ENCODE measurements at places on chromosomes 11 and 22.

DNA sequence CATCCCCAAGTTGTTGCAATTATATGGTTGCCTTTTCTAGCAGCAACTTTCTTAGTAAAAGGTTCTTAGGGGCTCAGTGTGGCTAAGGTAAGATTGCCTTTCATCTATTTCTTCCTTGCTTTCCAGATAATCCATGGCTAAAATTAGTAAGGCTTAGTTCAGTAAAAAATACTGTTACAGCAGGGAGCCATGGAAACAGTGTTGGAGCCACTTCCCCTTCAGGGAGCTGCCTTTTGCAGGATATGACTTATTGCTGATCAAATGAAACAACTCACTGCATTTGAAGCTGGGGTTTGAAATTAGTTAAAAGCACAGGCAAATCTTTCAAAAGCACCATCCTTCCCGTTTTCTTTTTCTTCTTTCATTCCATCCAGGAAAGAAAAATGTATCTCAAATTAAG, 184.3 kb downstream of the C11orf87 start:
- DNase-seq = no peak

DNA sequence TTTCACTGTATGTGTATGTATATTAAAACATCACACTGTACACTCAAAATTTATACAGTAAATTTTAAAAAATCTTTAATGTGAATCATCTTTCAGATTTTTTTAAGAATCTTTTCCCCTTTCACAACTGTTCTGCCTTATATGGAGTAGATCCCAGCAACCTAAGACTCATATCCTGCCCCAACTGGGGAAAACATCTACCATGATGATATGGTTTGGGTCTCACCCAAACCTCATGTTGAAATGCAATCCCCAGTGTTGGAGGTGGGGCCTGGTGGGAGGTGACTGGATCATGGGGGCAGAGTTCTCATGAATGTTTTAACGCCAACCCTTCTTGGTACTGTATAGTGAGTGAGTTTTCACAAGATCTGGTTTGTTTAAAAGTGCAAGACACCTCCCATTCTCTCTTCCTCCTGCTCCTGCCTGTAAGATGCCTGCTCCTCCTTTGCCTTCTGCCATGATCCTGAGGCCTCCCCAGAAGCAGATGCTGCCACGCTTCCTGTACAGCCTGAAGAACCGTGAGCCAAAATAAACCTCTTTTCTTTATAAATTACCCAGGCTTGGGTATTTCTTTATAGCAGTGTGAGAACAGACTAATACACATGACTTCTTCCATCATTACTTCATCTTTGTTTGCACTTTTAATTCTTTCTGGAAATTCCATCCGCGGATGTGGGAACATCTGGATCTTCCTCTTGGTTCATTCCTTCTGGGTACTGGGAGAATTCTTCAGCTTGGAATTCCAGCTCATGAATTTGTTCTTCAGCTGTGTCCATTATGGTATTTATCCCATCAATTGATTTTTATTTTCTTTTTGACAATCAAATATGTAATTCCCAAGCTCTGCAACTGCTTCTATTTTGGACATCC, 36.9 kb downstream of the LINC01488 start:
- DNase-seq = no peak

GRCh38 chr11:86930957-86931547, 24.1 kb downstream of the FZD4 start:
- DNase-seq = no peak

GRCh38 chr22:33465554-33465953, 407.4 kb upstream of the SYN3 start:
- no peak for DNase-seq

DNA sequence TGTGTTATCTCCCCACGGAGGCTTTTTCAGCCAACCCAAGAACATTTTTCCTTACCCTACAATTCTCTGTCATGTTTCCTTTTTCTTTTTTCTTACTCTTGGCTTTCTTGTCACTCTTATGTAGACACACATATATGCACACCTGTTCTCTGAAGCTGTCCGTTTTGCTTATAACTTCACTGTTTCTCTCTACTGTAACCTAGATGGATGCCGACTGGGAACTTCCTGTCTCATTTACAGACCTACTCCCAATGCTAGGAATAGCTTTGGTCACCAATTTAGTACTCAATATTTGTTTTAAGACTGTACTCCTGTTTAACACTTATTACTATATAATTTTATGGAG, 9.9 kb upstream of the CASP12 start:
- DNase-seq = no peak

DNA sequence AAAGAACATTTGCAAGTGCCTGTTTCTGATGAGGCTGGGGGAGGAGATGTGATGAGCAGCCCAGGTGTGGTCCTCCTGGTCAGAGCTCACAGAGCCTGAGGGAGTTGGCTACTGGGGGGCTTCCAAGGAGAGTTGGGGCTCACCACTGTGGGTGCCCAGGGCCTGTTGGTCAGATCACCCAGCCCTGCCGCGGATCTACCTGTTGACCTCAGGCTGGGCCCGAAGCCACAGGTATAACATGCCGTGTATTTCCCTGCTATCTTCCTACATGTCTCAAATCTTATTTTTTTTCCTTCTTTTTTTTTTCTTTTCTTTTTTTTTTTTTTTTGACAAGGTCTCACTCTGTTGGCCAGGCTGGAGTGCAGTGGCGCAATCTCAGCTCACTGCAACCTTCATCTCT, 199.7 kb upstream of the TBCEL start:
- no peak for DNase-seq

DNA sequence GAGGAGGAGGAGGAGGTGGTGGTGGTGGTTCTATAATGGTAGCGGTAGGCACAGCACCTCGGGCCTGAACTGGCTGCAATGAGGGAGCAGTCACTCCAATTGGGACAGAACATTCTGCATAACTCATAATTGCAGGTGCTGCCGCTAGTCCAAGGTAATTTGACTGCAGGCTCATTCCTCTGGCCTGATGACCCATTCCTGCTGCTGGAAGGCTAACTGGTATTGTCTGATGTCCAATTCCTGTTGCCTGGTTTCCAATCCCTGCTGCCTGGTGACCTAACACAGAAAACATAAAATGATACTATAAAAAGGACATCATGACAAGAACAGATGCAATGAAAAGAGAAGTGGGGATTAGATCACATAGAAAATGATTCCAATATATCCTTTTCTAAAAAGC, 7.9 kb upstream of the AGBL2 start:
- DNase-seq = no peak

- DNase-seq = peak; percentile 3
Measured at GRCh38 chr11:84437071-84437980, 1151.2 kb upstream of the CCDC90B start.

GRCh38 chr11:20669820-20670684, 666 bp downstream of the NELL1 start:
- no peak for DNase-seq

DNA sequence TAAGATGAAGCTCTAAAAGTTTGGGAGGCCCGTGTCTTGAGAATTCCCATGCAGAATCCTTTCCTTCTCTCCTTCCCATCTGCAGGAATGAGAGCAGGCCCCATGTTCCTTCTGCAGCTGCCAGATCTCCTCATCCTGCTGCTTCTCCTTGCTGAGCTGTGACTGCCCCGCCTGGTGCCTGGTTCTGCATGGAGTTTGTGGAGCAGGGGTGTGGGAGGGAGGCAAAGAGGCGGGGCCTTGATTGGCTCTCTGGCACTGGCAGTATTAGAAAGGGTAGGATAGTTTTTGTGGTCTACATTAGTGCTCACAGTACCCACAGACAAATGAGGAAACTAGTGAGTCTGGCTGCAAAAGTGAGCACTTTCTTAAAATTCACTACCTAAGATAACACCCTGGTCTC, 91.1 kb upstream of the CLPB start:
- no peak for DNase-seq

- DNase-seq = no peak
Measured at GRCh38 chr11:10302359-10302743, 2.5 kb upstream of the ADM start.

GRCh38 chr11:15493921-15494620, 379.3 kb downstream of the INSC start:
- no peak for DNase-seq

- no peak for DNase-seq
Measured at GRCh38 chr22:50221410-50222300, 20.8 kb downstream of the SELENOO start.

DNA sequence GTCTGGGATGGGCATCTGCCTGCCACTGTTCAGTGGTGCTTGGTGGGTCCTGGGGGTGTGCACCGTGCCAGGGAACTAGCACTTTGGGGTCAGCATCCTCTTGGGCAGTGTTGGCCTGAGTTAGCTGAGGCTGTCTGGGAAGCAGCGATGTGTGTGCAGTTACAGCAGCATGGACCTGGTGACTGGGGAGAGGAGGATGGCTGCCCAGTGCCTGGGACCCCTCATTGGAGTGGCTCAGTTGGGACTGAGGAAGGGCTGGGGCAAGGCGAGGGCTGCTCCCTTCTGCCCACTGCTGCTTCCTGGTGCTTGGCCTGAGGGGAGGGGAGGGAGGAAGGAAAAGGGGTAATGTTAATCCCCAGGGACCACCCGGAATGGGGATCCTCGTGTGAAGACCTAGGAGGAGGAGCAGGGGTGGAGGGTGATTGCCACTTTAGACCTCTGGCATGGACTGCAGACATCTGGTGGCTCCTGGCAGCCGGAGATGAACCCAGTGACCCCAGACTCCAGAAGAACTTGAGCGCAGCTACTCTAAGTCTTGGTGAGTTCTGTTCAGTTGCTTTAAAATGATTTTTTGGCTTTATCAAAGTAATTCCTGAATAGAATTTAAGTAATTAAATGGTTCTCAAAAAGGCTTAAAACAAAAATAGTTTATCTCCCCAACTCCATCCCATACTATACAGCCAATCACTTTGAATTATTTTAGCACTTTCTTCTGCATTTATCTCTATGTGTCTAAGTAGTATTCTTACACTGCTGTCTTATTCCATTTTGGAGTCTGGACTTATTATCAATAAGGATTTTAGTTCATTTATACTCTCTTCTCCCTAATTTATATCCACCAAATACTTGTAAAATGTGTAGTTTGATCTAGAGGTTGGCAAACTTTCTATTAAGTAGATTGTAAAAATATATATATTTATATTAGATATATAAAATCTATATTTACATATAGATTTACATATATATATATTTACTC, 15.4 kb upstream of the TMEM191C start:
- no peak for DNase-seq

DNA sequence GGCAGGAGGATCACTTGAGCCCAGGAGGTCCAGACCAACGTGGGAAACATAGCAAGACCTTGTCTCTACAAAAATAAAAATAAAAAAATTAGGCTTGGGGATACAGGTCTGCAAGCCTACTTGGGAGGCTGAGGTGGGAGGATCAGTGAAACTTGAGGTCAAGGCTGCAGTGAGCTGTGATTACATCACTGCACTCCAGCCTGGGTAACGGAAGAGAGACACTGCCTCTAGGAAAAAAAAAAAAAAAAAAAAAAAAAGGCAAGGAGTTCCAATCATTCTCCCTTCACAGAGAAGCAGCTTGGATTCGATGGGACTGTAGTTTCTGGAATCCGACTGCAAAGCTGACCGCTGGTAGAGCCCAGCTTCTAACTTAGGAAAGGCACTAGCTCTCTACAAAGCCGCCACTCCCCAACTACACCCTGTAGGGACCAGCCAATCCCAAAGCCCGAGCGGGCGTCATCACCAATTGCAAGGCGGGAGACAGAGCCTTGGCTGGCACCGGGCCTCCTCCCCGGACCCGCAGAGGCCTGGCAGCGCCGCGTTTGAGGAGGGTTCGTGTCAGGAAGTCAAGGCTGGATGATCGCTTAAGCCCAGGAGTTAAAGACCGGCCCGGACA, 716 bp upstream of the DDB2 start:
- peak; percentile 49 for DNase-seq

DNA sequence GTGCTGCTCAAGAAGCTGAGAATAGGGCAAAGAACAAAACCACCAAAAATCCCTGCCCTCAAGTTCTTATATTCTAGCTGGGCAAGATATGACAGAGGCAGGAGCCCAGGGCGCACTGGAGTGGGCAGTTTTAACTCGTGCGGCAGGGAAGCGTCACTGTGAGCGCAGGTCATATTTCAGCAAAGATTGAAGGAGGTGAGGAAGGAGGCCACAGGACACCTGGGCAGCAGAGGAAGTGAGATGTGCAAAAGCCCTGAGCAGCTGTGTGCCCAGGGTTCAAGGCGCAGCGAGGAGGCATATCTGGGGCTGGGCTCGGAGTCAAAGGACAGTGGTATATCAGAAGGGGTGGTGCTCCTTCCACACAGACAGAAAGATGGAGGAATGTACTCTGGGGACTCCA, 13.5 kb downstream of the KCNC1 start:
- no peak for DNase-seq

DNA sequence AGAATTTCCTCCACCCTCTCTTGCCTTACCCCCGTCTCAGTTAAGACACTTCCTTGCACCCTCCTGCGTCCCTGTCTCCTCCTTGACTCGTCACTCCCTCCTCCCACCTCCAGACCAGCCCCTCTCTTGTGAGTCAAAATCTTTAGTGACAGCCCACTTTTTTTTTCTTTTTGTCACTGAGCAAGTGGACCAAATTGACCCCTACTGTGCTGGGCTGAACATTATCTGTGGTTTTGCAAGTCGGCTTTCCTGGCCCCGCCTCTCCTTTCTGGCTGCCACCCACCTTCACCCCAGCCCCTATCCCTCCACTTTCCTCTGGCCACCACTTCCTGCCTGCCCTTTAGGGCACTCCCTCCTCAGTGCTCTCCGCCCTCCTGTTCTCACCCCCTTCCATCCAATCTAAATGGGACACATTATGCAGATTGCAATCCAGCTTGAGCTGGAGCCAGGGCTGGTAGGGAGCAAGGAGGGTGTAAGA, at the start of gene APLNR:
Gene APLNR (minus strand): TSS at position 47 of the 478 bp plus-strand sequence. CDS start 246 bp downstream, outside the sequence.
- no peak for DNase-seq

DNA sequence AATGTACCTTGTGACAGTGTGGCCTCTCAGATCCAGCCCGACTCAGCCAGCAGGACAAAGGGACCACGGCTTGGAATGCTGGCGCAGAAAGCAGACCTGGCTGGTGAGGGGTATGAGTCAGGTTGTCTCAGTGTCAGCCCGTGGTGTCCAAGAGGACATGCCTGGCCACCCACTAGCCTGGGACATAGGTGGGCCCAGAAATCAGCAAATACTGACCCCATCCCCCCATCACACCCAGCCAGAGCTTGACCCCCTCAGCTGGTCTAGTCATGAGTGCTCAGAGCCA, 4.5 kb downstream of the BANF1 start:
- DNase-seq = no peak

DNA sequence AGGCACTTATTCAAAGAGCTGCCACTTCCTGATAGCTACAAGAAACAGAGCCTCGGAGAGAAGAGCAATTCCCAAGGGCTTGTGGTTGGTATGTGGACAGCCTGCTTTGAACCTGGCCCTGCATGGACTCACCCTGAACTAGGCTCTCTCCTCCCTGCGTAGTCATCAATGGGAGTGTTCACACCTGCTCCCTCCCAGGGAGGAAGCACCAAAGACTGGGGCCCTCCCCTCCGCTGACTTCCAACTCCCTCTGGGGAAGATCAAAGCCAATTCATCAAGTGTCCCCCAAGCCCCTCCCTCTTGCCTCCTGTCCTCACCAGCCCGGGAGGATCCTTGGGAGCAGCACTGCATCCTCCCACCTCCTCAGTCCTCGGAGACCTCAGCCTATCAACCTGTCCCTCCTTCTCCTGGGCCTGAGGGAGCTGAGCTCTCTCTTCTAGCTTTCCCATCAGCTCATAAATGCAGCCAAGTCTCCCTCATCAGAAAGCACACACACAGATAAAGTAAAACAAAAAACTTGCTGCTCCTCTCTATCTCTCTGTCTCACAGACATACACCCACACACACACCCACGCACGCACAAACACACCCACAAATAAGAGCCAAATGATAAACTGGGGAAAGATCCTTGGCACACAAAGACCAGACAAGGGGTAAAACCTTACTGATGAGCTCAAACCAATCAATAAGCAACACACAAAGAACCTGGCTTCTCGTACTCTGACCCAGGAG, 3.3 kb downstream of the A4GALT start:
- no peak for DNase-seq

GRCh38 chr11:107699371-107700285, 12.2 kb downstream of the SLN start:
- no peak for DNase-seq

GRCh38 chr22:44542561-44543222, 44.7 kb upstream of the RTL6 start:
- no peak for DNase-seq

Measured in GM12878 (cell line).